ENCODE measurements at places on chromosomes 1 and 21. TPM values are rescaled to one million over a fixed set of nuclear protein-coding genes. Genes with fewer than 3 reads are reported as not detected.

GRCh38 chr1:41507110-41507720, 22.7 kb upstream of the EDN2 start:
- no peak for DNase-seq

GRCh38 chr21:34365809-34366208, 2.0 kb downstream of the KCNE2 start:
- DNase-seq, result no peak

DNA sequence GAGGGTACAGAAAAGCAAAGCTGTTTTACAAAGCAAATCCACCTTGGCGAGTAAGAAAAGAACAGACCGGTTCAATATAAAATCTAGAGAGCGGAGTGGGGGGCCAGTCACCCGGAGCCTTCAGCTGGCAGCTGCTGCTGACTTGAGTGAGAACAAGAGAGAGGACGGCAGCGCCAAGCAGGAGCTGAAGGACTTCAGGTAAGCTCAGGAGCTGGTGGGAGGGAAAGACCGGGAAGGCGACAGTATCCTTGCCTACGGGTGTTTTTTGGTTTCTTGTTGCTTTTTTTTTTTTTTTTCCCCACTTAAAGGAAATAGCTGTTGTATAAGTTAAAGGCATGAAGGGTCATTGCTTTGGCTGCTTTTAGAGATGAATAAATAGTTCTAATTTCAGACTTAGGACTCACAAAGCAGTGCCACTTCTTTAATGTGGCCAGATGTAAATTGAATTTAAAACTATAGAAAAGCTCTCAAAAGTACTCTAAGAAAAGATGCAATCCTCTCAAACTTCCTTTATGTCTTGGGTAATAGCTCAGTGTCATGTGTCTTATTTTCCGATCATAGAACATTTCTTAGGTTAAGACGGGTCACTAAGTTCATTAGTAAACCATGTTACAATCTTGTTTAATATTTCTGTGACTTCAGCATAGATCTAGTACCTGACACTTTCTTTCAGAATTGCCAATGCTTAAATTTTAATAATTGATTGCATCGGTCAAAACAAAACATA, 82.8 kb downstream of the PRDM2 start:
- DNase-seq, result no peak

DNA sequence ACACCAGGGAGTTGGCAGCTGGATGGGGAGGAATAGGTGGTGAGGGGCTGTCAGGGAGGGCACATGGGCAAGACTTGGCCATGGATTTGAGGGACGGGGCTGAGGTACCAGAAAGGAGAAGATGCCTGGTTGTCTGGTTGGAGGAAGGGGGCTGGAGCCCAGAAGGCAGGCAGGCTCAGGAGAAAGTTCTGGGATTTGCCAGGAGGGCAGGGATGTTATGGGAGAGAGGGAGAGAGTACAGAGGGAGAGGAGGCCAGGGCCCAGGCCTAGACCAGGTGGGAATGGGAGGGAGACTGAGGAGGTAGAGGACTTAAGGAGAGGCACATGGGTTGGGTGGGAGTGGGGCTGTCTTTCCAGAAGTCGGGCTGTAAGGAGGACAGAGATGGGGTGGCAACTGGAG, 4.3 kb downstream of the A3GALT2 start:
- no peak for DNase-seq

DNA sequence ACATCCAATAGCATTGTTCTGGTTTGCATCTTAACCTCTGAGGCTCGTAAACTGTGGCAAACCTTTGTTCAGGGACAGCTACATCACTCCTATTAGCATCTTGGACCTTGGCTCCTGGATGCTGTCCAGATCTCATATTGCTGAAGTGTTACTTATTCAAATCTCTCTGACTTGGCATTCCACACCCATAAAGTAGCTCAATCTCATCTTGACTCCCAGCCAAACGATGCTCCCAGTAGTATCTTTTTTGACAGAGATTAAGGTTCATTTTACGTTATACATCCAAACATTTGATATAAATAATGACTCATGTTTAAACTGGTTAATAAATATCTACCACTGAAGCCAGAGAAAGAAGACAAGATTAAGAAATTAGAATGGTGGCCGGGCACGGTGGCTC, 4.4 kb upstream of the FLVCR1 start:
- DNase-seq, result no peak

GRCh38 chr1:54463259-54464030, 57.3 kb upstream of the SSBP3 start:
- no peak for DNase-seq

DNA sequence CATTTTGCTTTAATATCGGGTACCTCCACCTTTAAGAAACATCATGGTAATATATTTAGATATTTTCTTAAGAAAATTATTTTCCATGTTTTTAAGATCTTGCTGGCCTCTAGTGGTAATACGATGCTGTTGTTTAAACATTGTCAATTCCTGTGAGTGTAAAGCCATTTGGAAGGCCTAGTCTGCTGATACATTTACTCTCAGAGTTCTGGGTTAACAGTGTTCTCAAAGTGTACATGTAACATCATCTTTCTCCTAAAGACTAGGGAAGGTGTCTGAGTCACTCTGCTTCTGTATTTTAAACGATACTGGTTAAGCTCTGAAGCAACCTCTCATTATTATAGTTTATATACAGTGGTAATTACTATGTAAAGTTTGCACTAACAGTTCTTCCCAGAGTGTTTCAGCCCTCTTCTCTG, 189.1 kb downstream of the RASAL2 start:
- peak; percentile 26 for DNase-seq

DNA sequence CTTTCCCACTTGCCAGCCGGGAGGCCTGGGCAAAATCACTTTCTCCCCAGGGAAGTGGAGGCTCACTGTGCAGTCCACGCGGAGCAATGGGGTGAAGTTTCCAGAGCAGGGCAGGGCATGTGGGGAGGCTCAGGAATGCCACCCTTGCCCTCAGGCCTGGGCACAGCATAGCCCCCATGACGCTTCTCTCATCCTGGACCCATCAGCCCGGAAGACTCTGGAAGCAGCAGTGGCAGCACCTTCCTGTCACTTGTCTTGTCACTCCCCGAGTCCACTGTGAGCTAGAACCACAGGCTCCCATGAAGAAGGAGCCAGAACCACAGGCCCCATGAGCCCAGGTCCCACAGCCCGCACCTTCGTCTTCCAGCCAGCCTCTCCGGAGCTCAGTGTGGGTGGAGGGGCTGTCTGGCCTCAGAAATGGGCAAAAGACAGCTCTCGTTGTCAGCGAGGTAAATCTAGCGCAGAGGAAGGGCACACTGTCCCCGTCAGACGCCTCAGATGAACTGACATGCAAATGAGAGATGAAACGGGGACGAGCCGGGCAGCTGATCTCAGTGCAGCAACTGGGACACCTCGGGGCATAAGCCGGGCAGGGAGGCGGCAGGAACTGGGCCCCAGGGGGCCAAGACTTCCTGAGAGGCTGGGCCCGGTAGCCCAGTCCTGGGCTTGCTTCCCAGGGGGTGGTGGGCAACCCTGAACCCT, 6.1 kb downstream of the PDE9A start:
- DNase-seq, result no peak

Gene KRTAP12-3
- polyA plus RNA-seq, result not detected

Gene DPT
- 70.2 TPM for polyA plus RNA-seq

Data from hindlimb muscle (tissue), 1 donor.